ENCODE measurements at places on chromosomes 2 and 18.

- DNase-seq: no peak
These were observed 107.2 kb upstream of the UGP2 start for GRCh38 chr2:63734510-63734909.

DNA sequence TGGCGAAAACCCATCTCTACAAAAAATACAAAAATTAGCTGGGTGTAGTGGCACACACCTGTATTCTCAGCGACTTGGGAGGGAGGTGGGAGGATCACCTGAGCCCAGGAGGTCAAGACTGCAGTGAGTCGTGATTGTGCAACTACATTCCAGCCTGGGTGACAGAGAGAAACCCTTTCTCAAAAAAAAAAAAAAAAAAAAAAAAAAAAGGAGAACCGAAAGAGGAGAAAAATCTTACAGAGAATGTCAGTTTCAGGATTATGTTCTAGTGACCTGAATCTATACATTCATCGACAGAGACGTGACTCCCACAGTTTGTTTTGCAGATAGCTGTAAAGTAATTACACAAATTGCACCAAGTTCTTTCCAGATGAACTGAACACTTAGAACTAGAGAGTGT is 187.8 kb downstream of the FTCDNL1 start:
- DNase-seq: no peak

GRCh38 chr2:102367331-102367971 is 11.9 kb downstream of the IL18R1 start:
- DNase-seq: no peak

- DNase-seq: no peak
These were observed 36.4 kb downstream of the PKDCC start for GRCh38 chr2:42084231-42084671.

DNA sequence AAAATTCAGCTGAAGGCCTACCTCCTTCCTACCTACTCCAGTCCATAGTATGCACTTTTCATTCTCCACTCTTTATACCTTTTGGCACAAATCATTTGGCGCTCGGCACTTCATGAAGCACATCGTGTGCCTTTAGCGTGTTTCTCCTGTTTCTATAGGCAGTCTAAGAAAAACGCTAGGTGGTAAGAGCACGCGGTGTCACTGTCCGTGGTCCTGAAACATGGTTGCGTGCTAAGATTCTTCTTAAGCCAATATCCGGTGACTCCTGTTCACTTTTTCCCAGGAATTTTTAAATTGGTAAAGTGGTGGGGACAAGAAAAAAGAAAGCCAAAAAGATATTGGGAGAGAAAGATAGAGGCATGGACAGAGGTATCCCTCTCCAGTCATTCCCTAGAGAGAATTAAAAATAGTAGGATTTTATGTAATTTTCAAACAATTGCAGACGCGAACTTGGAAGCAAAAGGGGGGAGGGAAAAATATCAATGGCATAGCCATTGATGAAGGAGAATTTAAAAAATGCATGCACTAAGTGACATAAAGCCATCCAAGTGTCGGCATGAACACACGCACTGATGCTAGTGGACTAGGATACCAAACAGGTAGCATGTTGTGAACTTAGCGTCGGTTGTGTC is 1.4 kb upstream of the CTNNA2 start:
- DNase-seq: no peak

DNA sequence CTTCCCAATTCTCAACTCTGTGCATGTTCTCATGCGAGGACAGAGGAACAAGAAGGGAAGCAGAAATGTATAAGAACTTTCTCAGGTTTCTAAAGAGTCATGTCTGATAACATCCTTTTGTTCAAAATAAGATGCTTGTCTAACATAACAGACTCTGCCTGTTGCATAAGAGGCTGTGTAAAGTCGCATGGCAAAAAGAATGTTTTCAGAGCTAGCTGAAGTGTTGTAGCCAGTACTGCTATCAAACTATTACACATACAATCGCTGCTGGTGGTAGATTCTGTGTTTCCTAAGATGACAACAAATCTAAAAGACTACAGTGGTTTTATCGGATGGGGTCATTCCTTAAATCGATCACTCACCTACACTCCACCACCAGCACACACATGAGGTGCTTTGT is 487.5 kb downstream of the IRS1 start:
- no peak for DNase-seq

DNA sequence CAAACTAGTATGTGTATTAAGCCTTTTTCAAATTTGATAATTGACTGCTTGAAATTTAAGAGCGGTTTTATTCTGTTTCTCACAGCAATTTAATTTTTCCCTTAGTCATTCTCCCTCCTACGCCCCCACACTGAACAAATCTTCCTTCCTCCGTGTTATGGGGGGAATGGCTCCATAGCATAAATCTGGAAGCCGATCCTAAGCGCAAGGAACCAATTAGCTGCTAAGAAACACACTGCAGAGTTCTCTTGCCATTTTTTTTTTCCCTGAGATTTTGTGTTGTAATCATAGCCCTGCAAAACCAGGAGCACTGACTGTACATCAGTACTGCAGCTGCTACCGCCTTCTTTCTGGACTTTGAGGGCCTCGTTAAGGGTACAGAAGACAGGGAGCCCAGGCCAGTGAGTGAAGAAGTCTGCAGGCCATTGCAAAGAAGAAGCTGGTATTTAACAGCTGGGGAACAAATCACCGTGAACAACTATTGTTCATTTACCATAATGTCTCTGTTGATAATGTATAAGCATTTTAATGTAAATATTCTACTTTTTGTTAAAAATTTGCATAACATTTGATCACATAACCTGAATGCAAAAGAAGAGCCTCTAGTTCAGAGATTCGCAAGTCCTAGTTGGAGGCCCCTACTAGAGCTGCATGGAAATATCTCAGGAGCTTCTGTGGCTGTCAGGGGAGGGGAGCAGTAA is 264.0 kb downstream of the LRATD1 start:
- no peak for DNase-seq

DNA sequence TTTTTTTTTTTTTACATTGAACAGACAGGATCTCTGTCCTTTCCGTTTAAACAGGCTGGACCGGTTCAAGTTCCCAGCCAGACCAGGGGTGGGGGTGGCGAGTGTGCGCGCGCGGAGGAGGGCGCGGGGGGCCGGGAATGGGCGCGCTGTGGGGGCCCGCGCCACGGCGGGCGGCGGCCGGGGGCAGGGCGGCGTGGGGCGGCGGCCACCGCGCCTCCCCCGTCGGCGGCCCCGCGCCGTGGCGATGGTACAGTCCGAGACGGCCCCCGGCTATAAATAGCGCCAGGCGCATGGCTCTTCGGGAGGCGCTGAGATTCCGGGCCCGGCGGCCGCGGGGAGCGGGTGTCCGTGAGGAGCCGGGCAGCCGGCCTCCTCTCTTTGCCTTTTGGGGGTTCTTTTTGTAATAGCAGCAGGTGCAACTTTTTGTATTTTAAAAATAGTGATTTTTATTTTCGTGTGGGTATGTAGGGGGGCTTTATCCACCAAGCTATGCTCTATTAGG is 430 bp upstream of the CELF4 start:
- DNase-seq: no peak

- DNase-seq: no peak
These were observed 62.0 kb upstream of the LGALSL start for GRCh38 chr2:64391940-64392339.

- DNase-seq: no peak
These were observed 112.6 kb upstream of the NT5C1B start for GRCh38 chr2:18701981-18702380.

GRCh38 chr2:176130957-176131847 is 1.7 kb downstream of the HOXD8 start:
- no peak for DNase-seq

- no peak for DNase-seq
These were observed 117.8 kb downstream of the WDSUB1 start for GRCh38 chr2:159168707-159169106.

- peak; percentile 55 for DNase-seq
These were observed 2.1 kb downstream of the CTDP1 start for GRCh38 chr18:79681484-79682387.

- DNase-seq: no peak
These were observed 127.4 kb downstream of the PLCL1 start for GRCh38 chr2:197931661-197932312.

GRCh38 chr2:17543131-17543660 is 2.7 kb downstream of the VSNL1 start:
- DNase-seq: no peak

GRCh38 chr2:199606193-199606780 is 148.5 kb upstream of the SATB2 start:
- no peak for DNase-seq

DNA sequence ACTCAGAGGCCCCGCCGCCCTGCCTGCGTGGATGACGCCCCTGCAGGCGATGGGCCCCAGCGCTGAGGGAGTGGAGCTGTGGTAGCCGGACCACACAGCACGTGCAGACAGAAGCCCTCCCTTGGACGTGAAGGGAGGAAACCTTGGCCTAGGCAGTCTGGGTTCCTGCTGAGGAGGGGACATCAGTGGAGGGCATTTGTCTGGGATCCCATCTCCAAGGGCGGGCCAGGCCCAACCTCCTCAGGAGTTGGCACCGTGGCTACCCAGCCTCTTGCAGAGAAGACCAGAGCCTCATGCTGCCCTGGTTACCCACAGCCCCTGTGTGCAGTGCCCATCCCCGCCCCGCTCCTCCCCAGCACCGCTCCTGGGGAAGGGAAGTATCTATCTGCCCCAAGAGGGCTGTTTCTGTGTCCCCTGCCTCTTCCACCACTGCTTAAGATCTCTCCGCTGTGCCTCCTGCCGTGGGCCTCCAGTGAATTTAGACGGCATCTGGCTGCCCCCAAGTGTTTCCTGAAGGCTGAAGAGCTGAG is 241.8 kb downstream of the KLHL29 start:
- DNase-seq: no peak
